ENCODE measurements at places on chromosomes 3 and 15.
A peak's percentile ranks its signal among the peaks of the same experiment; 100 is the strongest.

DNA sequence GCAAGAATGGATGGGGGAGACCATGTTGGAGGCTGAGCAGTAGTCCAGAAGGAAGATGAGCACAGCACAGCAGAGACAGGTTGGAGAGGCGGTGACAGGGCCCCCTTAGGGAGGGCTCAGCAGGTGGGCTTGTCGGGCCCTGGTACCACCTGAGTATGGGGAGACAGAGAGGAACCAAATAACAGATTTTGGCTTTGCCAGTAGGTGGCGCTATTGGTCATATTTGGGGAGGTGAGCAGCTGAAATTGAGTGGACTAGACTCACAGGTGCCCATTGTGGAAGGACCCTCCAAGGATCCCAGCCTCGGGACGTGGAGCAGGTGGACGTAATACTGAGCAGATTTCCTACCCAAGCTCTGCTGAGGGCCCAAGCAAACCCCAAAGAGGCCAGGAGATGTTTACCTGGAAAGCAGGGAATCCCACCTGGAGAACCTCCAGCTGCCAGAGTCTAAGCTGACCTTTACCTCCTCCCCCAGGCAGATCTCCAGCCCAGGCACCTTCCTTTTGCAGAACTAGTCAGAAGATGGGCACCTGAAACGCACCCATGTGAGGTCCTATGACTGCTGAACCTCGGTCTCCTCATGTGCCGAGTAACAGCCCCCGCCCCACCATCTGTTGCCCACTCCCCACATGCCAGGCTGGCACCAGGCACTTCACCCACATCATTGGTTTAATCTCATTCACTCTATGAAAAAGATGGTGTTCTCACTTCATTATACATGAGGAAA lies 24.6 kb upstream of the CORO2B start:
- peak; percentile 32 for DNase-seq

- no peak for DNase-seq
Measured at GRCh38 chr3:180116658-180117057, 79.9 kb upstream of the PEX5L start.

DNA sequence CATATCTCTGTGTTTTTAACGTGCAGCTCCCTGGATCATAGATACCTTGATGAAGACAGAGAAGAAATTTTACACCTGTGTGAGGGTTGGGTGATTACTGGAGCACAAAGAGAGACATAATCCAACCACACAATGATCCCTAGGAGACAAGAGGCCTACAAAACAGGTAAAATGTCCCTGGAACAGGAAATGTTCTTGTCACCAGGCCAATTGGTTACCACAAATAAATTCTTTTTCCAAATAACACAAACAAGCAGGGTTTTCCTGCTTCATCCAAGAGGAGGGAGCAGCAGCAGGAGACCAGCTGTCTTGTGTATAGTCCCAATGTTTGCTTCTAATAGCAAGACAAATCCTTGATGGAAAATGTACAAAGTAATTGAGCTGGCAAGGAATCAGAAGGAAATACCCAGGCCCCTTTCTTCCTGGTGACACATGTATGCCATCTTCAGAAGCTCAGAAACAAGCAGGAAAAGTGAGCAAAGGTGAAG lies 1.4 kb downstream of the MGLL start:
- DNase-seq = peak; percentile 79

DNA sequence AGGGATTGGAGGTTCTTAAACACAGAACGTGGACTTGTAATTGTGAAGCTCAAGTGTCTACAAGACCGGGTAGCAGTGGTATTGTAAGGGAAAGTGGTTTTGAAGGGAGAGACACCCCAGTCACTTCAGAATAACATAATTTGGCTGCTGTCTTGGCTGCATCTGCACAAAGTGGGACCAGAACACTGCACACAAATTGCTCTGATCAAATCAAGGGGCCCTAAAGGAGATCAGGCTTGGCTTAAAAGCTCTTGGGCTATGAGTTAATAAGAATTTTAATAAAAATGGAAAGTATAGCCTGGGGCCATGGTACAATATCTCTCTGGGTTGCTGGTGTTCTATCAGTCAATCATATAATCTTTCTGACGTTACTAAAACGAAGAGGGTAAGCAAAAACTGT lies 356.1 kb upstream of the ICE2 start:
- DNase-seq = no peak

GRCh38 chr15:41801850-41802455 lies 25.9 kb upstream of the JMJD7 start:
- DNase-seq = no peak

DNA sequence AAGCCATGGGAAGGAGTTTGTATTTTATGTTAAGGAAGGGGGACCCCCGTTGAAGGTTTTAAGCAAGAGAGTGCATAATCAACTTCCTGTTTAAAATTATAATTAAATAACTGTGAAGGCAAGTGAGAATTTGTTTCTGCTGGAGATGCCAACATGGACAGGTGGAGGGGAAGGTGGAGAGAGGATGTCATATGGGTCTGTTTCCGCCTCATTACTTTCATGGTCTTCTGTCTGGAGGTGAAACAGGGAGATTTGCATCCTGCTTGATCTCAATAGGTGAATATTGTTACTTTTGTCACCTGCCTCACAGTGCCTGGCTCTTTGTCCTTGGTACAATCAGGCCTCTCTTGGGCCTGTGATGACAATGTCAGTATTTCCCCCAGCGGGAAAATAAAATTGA lies 300.6 kb upstream of the LMCD1 start:
- no peak for DNase-seq

DNA sequence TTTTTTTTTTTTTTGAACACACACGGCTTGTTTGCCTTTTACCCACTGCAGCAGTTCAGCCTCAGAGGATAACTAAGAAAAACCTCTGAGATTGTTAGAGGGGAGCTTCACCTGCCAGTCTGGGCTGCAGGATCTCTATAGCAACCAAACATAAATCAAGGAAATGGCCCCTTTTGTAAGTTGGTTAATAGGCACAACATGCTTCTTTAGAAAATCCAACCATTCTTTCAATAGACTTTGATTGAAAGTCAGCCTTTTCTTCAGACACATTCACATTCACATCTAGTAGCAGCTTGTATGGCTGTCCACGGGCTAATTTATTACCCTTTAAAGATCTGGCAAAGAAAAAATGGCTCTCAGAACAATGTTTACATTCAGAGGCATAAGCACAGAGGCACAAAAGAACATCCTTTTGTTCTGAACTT lies 136.6 kb upstream of the RARB start:
- DNase-seq = no peak

DNA sequence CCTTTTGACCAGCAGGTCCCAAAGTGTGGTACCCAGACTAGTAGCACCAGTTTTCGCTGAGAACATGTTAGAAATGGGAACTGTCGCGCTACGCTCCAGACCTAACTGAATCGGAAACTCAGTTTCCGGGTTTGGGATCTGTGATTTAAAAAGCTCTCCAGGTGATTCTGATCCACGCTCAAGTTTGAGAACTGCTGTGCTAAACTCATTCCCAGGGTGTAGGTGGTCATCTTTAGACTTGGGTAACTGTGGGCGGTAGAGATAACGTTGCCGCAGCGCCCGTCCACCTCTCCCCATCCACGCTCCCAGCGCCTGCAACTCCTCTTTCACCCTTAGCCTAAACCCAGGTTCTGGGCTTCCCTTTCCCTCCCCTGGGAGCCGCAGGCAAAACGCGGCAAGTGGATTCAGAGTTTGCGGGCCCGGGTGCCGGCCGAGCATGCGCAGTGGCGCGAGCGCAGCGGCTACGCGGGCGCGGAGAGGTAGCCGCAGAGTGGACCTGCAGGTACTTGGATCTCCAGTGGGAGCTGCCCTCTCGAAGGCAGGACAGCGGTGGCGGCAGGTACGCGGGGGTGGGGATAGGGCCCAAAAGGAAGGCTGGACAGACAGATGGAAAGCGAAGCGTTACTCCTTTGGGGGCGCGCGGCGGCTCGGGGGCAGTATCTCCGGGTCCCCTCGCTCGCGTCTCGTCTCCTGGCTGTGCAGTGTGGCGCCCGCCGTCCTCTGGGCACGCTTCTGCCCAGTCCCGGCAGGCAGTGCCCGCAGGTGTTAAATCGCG lies at the start of gene PLS1:
Gene PLS1 (plus strand): TSS at position 443 of the 775 bp plus-strand sequence. CDS start 67,845 bp downstream, outside the sequence.
- DNase-seq = peak; percentile 94

DNA sequence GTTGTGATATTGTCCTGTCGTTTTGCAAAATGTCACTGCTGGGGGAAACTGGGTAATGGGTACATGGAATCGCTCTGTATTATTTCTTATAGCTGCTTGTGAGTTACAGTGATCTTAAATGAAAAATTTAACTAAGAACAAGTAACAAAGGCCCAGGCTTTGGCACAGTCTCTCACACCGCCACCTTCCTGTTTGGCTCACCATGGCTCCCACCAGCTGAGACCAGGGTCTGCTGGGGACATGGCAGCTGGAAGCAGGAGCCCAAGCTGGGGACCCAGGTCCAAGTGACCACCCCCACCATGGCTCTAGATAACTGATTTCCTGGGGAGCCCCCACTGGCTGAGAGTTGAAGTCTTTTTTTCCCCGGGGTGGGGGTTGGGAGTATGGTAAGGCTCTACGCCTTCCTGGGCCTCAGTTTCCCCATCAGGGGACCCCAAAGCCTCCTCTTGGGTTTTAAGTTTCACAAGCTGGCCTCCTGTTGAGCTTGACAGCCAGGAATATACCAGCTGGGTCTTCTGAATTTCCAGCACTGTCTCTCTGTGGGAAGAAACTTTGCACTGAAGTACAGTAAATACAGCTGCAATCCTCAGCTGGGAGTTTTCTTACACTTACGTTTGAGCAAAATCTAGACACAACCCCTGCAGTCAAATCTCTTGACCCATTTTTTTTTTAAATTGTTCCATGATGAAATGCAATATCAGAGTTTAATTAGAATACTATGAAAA lies 26.1 kb downstream of the ABTB1 start:
- no peak for DNase-seq

- peak; percentile 93 for DNase-seq
Measured at GRCh38 chr3:42600111-42600957, at the start of gene NKTR. Gene NKTR, plus strand, starts transcription at chr3:42600686. Its CDS starts 321 bp downstream, at chr3:42601007.

DNA sequence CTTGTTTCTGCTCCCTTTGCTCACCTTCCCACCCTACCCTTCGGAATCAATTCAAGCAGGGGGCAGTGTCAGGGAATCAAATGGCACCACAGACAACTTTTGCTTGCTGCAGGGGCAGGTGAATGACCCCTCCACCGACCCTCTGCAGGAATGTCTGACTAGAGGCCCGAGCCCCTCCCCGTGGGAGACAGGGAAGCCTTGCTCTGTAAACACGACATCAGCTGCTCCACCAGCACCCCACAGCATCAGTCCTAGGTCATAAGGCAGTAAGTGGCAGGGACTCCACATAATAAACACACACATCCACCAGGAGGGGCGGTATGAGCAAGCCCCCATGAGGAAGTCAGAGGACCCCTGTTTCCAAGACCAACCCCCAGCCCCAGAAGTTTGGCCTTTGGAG lies 2.0 kb upstream of the SLC26A6 start:
- no peak for DNase-seq

DNA sequence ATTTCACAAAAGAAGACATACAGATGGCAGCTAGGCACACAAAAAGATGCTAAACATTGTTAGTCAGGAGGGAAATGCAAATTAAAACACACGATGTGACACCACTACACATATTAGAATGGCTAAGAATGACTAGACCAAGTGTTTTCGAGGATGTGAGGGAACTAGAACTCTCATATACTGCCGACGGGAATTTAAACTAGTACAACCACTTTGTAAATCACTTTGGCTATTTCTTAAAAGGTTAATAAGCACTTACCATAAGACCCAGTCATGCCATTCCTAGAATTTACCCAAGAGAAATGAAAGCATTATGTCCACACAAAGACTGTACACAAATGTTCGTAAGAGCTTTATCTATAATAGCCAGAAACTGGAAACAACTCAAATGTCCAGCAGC lies 5.6 kb downstream of the CEP70 start:
- DNase-seq = no peak

GRCh38 chr3:11878837-11879236 lies 32.2 kb upstream of the TAMM41 start:
- no peak for DNase-seq

DNA sequence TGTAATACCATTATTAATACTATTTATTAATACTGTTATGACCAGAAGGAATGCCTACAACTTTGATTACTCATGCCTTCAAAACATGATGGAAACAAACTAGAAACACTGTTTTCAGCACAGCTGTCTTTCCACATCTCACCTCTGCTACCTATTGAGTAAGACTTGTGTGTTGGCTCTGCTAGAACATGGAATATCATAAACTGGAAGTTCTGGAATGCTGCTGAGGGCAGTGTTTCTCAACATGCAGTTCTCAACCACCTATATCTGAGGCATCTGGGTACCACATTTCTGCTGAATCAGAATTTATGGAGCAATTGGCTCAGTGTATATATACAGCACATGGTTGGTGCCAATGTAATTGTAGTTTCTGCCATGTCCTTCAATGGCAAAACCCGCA lies 392.1 kb downstream of the TUSC7 start:
- no peak for DNase-seq

DNA sequence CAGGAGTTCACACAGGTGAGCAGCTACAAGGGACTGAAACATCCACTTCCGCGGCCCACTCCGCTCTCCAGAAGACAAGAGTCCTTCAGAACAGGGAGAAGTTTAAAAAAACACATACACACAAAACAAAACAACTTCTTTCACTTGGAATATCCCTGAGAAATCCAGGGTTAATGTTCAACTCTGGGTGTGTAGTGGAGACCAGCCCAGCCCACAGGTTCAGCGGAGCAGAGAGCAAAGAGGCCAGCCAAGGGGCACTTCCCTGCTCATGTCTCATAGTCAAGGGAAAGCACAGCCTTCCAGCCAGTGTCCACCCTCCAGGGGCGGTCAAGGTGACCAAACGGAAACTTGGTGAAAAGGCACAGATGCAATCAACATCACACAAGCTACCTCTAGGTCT lies 41.6 kb downstream of the WNT5A start:
- DNase-seq = no peak

GRCh38 chr15:55282284-55282833 lies 7.3 kb downstream of the RAB27A start:
- DNase-seq = no peak

GRCh38 chr3:39819899-39820298 lies 10.5 kb downstream of the MYRIP start:
- no peak for DNase-seq

GRCh38 chr15:65385870-65386258 lies 8.1 kb upstream of the IGDCC3 start:
- no peak for DNase-seq

DNA sequence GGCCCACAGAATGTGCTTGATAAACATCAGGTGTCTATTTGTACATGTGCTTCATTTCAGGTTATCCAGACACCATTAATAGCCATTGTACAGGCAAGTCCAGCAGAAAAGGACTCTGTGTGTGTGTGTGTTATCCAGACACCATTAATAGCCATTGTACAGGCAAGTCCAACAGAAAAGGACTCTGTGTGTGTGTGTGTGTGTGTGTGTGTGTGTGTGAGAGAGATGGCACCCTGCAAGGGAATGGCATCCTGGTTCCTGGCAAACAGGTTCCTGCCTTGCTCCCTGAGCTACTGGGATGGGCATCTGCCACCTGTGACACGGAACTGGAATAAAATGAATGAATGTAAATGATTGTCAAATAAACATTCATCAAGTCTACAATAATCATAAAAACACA lies 11.7 kb downstream of the SUCLG2 start:
- DNase-seq = no peak

- DNase-seq = no peak
Measured at GRCh38 chr3:156050918-156051317, 69.5 kb upstream of the KCNAB1 start.
